ENCODE measurements at places on chromosomes 6 and 20.

DNA sequence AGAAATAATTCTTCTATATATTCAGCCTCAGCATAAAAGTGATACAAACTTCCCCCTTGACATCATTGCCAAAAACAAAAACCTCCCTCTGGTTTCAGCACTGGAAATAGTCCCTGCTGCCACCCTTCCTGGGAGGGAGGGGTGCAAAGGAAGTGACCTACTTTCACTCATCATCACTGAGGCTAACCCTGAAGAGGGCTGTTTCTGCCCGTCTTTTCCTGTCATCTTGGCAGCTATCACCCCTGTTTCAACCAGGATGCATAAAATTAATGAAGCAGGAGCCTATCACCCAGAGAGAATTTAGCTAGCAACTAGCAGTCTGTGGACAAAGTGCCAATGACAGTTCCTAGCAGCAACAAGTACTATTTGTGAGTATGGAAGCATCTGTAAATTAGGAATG lies 397.8 kb downstream of the LAMA2 start:
- DNase-seq = no peak

DNA sequence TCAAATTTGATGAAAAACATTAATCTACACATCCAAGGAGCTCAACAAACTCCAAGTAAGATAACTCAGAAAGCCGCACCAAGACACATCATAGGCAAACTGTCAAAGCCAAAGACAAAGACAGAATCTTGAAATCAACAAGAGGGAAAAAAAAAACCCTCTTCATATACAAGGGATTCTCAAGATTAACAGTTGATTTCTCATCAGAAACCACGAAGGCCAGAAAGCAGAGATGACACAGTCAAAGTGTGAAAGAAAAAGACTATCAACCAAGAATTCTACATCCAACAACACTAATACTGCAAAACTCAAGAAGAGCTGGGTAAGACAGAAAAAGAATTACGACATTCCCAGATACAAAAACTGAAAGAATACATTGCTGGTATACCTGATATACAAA lies 73.8 kb downstream of the CDK19 start:
- DNase-seq = no peak

DNA sequence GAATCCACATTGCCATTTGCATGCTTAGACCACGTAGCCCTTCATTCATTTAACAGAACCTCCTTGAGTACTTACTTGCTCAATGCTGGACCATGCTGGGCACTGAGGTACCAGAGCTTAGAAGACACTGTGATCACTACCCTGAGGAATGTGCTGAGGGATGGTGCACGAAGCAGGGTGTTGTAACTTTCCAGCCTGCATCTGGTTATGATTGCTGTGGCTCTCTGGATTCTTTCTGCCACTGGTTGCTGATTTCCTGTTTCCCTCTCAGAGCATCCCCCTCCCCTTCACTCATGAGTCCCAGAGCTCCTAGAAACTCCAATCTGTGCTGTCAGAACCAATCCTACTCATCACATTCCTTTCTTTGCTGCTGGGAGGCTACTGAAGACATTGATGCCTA lies 537.4 kb downstream of the PTPRT start:
- no peak for DNase-seq

- no peak for DNase-seq
Observed at GRCh38 chr20:32970115-32970972, 33.9 kb downstream of the SUN5 start.

DNA sequence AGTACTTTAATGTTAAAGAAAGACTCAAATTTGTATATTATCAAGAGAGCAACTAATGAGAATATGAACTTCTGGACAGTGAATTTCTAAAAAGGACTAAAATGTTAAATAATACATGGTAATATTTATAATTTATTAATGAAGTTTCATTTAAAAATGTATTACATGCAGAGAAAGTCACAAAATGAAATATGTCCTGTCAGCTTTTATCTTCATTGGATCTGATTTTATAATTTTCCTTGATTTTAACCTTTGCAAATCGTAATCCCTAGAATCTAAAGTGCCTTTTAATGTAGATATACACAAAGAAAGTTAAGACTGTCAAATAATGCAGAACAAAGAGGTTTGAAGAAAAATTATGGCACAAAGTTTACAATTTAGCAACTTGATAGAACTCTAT lies 16.4 kb downstream of the ANKEF1 start:
- no peak for DNase-seq

DNA sequence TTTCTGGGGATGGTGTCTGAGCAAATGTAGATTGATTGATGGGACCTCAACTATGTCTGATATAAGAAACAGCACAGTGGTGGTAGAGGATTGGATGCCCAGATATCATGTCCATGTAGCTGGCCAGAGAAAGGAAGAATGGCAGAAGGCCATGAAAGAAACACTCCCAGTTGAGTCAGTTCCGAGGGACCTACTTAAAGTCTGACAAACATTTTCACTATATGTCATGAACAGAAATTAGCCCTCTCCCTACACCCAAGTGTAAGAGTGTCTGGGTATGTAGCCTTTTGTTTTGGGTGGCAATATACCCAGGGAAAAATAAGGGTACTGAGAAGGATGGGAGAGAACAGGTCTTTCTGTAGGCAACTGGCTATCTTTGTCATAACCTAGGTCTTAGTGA lies 434.2 kb downstream of the BCKDHB start:
- no peak for DNase-seq
